Activated CD8-positive, alpha-beta memory T cell treated with anti-CD3 and anti-CD28 coated beads for 1 hour (primary cell): ENCODE measurements at places on chromosomes 5 and 9.

- no peak for DNase-seq
Observed at GRCh38 chr9:125674981-125675973, 31.7 kb downstream of the MAPKAP1 start.

GRCh38 chr9:124622882-124623281 is 115.7 kb upstream of the NR5A1 start:
- no peak for DNase-seq

- no peak for DNase-seq
Observed at GRCh38 chr5:101838435-101838834, 457.6 kb downstream of the SLCO4C1 start.

DNA sequence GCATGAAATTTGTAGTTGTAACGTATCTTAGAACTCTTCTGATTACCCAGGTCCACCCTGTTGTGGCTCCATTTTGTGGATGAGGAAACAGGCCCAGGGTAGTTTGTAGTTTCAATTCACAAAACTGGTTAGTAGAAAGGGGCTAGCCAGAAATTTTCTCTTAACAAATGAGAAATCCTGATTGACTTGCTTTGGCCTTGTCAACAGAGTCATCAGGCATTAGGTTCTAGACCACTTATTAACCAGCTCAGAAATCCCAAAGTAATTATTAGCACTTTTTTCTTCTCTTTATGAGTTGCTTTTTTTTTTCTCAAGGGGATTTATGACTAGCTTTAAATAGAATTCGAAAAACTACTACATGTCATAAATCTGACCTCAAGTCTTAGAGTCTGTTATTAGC is 160.2 kb downstream of the SH3GL2 start:
- no peak for DNase-seq

- DNase-seq = no peak
Observed at GRCh38 chr9:114093031-114093471, 6.0 kb downstream of the KIF12 start.

DNA sequence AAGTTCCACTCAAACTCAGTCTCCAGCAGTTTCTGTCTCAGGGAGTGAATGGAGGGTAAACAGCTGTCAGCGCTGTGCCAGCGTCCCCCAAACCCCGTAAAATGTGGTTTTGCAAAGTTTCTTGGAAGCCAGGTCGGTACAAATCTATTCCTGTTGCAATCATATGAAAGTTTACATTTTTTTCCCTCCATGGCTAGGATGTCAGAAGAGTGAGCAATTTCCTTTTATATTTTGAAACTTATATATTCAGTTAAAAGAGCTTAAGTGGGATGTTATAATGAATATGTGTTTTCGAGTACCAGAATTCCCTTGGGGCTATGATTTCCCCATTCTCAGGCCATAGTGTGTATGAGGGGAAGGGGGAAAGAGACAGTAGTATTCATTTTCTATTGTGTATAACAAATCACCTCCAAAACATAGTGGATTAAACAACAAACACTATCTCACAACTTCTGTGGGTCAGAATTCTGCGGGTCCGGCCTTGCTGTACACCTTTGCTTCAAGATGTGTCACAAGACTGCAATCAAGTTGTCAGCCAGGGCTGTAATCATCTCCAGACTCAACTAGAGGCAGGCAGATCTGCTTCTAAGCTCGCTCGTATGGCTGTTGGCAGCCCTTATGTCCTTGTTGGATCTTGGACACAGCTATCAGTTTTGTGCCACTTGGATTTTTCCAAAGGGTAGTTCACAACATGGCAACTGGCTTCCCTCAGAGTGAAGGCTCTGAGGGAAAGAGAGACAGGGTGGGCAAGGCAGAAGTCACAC is 107.4 kb downstream of the SNX18 start:
- DNase-seq = no peak

DNA sequence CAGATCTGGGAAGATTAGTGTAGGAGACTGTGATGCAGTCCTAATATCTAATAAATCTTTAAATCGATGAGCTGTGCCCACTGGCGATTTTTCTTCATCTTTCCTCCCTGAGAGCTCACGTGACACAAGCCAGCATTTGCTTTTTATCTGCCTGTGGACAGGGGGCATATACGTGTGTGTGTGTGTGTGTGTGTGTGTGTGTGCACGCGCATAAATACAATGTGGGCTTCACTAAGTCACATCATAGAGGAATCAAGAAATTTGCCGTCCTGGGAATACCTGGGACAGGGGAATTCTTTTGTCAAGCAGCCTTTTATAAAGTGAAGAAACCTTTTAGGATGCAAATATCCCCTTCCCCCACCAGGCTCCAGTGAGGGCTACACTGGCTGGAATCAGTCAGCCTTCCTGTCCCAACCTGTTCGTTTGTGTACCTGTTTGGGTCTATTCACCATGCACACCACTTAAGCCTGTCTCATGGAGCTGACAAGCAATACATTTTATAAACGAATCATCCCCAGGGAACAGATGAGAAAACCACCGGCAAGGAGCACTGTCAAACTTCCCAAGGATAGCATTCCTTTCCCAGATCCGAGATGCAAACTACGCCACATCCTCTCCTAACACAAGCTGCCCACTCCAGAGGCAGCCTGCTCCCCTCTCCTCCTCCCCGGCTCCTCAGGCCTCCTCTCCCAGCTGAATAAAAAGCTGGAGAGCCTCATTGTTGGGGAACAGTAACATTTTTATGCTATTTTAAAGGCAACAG is 2.7 kb downstream of the EPB41L4B start:
- no peak for DNase-seq

GRCh38 chr5:180332051-180332517 is 21.1 kb downstream of the GFPT2 start:
- no peak for DNase-seq

DNA sequence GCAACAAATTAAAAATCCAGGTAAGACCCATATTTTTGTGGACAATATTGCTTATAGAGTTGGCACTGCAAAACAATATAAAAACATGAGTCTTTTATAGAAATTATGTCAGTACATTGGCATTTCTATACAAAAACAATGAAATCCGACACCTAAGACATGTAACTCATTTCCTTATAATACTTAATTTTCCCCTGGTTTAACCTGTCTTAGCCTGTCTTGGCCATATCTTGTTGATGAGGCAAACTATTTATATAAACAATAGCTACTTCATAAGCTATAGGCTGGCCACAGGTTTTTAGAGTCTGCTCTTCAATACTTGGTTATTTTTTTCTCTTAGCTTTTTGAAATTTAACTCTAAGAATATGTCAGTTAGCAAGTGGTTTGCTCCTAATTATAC is 44.7 kb upstream of the IZUMO3 start:
- DNase-seq = no peak

DNA sequence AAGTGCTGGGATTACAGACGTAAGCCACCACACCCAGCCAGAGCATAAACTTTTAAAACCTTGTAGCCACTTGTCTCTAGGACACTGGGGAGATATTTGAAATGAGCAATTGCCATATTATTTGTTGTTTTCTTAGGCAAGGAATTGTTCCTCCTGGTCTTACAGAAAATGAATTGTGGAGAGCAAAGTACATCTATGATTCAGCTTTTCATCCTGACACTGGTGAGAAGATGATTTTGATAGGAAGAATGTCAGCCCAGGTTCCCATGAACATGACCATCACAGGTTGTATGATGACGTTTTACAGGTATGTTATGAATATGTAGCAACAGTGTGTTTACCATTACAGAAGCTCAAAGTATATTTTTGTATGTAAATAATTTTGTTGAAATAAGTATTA is 30.5 kb downstream of the SFXN1 start:
- DNase-seq = no peak
